Right renal cortex interstitium (tissue), 3 donors: ENCODE measurements at places on chromosomes 4 and X. TPM values are rescaled to one million over a fixed set of nuclear protein-coding genes. Genes with fewer than 3 reads are reported as not detected.

Gene ASB9
- polyA plus RNA-seq, result 11.5 TPM

Gene NUDT11
- polyA plus RNA-seq, result 15.6 TPM

Gene MGARP
- polyA plus RNA-seq, result 0.35 TPM

Gene PAGE2B
- polyA plus RNA-seq, result not detected

Gene SMR3B
- polyA plus RNA-seq, result not detected

Gene TAB3
- polyA plus RNA-seq, result 32.3 TPM

Gene PPEF2
- polyA plus RNA-seq, result not detected

Gene EPGN
- polyA plus RNA-seq, result 0.75 TPM

Gene MAGEA6
- polyA plus RNA-seq, result not detected

Gene GBA3
- polyA plus RNA-seq, result 20.2 TPM

Gene FLNA
- polyA plus RNA-seq, result 423 TPM

GRCh38 chrX:132488180-132488705 lies 595 bp downstream of the MBNL3 start:
- DNase-seq, result no peak

DNA sequence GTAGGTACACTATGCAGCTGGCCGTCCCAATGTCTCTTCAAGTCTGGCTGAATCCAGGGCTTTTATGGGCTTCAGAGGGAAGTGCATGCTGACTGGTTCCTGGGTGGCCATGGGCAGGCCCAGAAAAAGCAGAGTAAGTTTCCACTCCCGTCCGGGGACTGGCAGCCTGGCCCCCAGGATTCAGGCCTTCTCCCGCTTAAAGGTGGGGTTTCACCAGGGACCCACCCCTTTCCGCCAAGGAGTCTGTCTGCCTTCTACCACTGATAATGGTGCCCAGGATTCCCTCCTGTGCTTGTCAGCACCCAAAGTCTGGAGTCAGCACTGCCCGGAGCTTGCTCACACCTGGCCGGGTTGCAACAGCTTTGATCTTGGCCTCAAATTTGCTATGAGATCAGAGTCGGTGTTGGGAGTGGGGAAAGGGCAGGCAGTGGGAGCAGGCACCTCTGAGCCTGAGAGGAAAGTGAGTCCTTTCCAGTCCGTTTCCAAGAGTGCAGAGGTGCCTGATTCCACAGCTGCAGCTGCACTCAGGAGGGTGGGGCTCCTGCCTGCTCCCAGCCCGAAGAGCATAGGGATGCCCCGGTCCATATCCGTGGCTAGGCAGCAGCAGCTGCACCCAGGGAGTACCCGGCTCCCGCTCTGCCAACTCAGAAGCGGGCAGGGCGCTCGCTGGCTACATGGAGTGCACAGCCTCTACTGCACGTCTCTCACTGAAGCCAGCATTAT lies 1344.3 kb upstream of the ADGRL3 start:
- no peak for DNase-seq

- DNase-seq, result no peak
Measured at GRCh38 chrX:47175588-47175980, 18.0 kb upstream of the UBA1 start.

- no peak for DNase-seq
Measured at GRCh38 chr4:17385403-17385802, 126.5 kb downstream of the QDPR start.

DNA sequence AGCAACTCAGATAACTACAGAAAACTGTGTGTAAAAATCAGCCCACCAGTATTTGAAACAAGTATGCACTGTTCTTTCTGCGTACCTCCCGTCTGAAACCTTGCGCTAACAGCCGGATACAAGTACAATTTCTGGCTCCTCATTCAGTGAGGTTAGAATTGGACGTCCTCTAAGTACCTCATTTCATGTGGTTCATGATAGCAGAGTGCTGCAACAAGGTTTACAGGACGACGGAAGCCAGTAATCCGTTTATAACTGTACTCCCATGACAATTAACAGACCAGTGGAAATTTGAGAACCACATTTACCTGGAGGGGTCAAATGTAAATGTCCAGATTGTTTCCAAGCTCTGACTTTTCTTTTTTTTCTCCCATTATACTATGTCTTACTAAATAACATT lies 52.9 kb upstream of the TENM3 start:
- DNase-seq, result no peak

DNA sequence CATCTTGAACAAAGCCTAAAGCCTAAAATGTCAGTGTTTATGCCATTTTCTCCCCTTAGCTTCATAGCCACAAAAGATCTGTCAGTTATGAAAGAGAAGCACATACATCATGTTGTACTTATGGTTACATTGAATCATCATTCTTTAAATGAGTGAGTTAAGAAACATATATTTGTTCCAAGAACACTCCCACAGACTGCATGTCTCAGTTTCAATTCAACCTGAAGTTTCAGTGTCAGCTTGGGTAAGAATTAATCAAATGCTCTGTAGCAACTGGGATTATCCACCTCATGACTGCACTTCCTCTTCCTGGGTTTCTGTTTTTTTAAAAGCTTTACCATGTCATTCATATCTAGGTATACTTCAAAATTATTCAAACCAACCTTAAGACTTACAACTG lies 3.9 kb upstream of the TMPRSS11B start:
- DNase-seq, result no peak

DNA sequence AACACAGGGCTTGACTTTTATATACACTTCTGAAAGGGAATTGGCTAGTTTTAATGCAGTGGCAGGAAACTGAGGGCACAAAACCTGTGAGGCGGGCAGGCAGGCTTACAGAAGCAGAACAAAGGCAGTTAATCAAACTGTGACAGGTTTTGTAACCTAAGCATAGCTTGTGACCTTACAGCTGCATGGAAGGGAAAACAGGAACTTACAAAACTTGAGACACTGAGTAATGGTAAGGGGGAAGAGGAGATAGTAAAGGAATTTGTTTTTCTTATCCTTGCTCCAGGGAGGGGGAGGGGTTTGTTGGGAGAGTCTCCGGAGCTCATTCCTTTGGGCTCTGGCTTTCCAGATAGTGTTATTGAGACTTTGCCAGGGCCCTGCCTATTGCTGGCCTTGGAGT lies 55.6 kb downstream of the SLITRK4 start:
- no peak for DNase-seq

DNA sequence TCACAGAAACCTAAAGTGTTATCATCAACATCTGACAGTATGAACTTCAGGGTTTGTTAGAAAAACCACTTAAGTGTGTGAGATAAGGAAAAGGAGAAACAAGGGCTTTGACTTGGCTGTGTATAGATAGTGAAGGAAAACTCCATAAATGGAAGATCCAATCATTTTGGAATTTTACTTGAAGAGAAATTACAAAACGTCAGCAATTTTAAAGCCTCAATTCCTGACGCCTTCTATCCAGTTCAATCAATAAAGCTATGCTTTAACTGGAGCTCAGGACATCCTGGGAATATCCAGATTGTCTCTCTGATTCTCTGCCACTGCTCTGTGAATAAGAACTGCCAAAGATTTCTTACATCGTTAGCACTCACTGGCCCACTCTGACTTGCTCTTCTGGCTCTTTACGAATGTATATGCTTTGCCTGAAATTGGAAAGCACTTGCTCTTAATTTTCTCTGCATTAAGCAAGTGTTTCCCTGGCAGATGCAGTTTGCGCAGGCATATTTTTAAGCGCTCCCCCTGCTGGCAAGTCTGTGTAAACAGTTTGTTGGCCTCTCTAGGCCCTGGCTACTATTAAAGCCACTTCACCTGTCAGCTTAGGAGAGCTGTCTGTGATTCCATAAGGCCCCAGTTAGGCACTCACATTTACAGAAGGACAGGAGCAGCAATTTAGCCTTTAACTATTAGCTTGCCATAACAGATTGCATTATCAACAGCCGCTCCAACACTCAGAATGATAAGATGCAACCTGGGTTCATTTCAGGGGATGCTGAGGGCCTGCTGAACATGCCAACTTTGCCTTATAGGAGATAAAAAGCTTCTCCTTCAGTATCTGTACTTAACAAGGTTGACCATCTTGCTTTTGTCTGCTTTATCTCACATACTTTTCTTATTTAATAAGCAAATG lies 251.4 kb upstream of the DDX53 start:
- no peak for DNase-seq

DNA sequence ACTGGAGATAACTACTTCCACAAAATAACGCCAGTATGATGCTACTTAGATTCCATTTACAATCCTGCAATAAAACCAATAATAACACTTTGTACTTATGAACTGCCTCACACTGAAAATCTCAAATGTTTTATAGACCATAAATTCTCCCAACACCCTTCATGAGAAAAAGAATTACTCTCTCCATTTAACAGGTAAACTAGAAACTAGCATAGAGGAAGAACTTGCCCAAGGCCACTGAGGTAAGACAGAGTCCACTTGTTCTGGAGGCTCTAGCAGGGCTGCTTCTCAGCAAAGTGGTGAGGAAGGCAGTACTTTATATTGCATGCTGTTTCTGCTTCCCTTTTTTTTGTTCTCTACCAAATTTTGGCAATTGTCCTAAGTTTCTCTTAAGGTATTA lies 11.5 kb upstream of the BMP3 start:
- DNase-seq, result no peak

DNA sequence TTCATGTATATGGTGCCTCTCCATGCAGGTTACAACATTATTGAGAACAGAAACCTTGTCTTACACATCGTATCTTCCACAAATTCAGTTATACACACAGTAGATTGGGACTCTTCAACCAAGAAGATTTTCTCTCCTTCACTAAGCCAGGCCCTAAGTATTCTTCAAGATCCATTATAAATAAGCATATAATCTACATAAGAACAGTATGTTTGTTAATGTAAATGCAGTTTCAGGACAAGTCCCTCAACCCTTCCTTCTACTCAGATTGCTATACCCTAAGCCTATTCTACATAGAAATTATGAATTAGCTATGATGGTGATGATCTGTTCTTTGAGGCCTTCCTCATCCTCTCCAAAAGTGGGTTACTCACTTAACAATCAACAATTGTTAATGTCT lies 41.2 kb downstream of the COL4A6 start:
- DNase-seq, result no peak

GRCh38 chrX:50403903-50404302 lies 66.7 kb downstream of the DGKK start:
- no peak for DNase-seq

GRCh38 chr4:127730142-127730913 lies at the start of gene SLC25A31:
TSS of gene SLC25A31 (plus strand) at chr4:127730400. CDS start at chr4:127730546, 146 bp downstream.
- no peak for DNase-seq

- DNase-seq, result no peak
Measured at GRCh38 chr4:829761-830600, 4.1 kb upstream of the CPLX1 start.

DNA sequence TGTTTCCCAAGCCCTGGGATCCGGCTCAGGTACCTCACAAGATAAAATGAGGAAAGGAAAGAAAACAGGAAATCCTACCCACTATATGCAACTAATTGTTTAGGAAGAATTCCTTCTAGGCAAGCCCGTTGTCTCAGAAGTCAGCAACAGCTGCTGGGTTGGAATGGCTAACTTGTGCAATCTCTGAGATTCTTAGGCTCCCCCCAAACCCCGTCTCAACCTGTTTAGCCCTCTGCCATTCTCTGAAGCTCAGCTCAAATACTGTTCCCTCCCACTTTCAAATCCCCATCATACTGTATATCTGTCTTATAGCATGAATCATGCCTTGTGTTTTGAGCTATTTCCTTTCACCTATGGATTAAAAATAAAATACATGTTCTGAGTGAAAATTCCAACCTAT lies 28.9 kb downstream of the STARD8 start:
- no peak for DNase-seq

- no peak for DNase-seq
Measured at GRCh38 chr4:147182041-147182440, 236.4 kb upstream of the TTC29 start.

- no peak for DNase-seq
Measured at GRCh38 chr4:86130160-86130933, 229.5 kb downstream of the MAPK10 start.

DNA sequence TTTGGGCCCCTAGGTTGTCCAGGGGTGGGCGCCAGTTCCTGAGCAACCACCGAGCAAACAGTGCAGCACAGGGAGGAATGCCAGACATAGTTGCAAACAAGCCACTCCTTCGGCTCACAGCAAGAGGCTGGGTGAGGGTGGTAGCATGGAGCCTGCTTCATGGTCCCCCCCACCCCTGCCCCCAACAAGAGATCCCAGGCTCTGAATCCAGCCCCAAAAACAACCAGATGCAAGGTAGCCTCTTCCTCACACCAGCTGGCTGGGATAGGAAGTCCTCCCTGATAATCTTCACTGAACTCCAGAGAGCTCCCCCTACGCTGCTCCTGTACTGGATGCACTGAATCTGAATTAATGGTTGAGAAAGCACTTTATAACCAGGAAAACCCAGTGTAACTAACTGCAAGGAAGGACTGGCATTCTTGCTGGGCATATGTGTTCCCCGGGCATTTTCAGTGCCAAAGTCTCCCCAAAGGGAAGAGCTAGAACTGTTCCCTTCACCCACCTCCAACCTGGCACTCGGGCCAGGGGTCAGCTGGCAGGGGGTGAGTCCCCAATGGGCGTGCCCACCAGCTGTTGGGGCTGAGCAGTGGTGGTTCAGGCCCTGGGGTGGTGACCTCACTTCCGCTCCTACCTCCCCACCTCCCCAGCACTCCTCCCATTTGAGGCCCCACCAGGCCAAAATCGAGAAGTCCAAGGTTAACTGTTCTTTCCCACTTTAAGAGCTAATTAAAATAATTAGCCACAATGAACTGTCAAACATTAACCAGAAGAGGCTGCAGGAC lies 1.5 kb downstream of the ELF4 start:
- no peak for DNase-seq

GRCh38 chr4:681736-682451 lies 7.1 kb downstream of the SLC49A3 start:
- DNase-seq, result no peak

- DNase-seq, result no peak
Measured at GRCh38 chr4:21555083-21555482, 393.5 kb downstream of the KCNIP4 start.

GRCh38 chr4:53858744-53859143 lies 205.7 kb downstream of the CHIC2 start:
- DNase-seq, result no peak

GRCh38 chrX:134718966-134719317 lies 60.7 kb upstream of the PLAC1 start:
- no peak for DNase-seq

DNA sequence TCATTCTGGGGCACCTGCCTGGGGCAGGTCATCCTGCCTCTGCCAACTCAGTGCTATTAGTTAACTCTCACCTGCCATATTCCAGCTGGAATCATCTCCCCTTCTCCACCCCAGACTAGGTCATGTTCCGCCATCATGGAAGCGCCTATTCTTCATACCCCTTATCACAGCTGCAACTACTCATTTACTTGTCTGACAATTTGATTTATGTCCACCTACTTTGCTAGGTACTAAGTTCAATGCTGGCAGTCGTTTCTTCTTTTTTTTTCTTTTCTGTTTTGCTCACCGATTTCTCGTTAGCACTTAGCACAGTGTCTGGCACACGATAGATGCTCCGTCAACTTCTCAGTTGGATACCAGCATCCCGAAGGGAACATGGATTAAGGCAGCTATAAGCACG lies 1.1 kb upstream of the FMR1 start:
- DNase-seq, result no peak

GRCh38 chr4:30536231-30536630 lies 183.9 kb upstream of the PCDH7 start:
- DNase-seq, result no peak

GRCh38 chr4:119039779-119040178 lies 95.9 kb upstream of the MYOZ2 start:
- DNase-seq, result no peak
